ENCODE measurements at places on chromosomes 1 and 21.

- no peak for DNase-seq
Observed at GRCh38 chr1:146012703-146013558, 8.6 kb downstream of the HJV start.

- DNase-seq: no peak
Observed at GRCh38 chr1:112712191-112712590, 2.9 kb downstream of the PPM1J start.

- no peak for DNase-seq
Observed at GRCh38 chr1:20726932-20727745, 5.4 kb downstream of the SH2D5 start.

- no peak for DNase-seq
Observed at GRCh38 chr1:44032170-44032790, 1.0 kb upstream of the SLC6A9 start.

- DNase-seq: no peak
Observed at GRCh38 chr1:221182791-221183533, 303.7 kb downstream of the HLX start.

GRCh38 chr1:205811660-205812059, 1.3 kb downstream of the SLC41A1 start:
- no peak for DNase-seq

- no peak for DNase-seq
Observed at GRCh38 chr1:197351821-197352440, 83.9 kb downstream of the CRB1 start.

- DNase-seq: no peak
Observed at GRCh38 chr1:229085291-229085690, 185.6 kb upstream of the RAB4A start.

DNA sequence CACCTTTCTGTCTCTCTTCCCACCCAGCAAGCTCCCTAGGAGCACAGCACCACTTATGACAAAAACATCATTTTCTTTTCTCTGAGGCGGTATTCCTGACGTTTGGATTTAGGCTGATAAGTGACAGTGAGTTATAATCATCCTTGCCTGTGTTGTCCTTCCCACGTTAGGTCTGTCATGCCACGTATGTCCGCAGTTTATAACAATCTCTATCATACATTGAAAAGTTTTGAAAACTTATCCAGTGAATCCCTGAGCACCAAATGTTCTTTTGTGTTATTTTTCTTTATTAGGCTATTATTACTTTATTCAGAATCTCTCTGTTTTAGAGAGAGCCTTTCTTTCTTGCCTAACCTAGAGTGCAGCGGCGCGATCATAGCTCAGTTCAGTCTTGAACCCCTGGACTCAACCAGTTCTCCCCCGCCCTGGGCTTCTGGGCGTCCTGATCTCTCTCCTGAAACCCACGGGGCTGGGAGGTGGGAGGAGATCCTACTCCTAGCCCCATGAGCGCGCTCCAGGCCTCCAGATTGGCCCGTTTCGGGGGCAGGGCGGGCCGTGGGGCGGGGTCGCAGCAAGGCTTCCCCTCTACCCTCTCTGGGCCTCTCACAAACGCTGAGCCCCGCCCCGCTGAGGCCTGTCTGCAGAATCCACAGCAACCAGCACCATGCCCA, at the start of gene GSTM2:
Gene GSTM2, plus strand, starts transcription at position 606 of the 671 bp plus-strand sequence. Its CDS starts 59 bp downstream, at position 665.
- DNase-seq: peak; percentile 66

- no peak for DNase-seq
Observed at GRCh38 chr1:59214248-59215208, 82.4 kb upstream of the FGGY start.

DNA sequence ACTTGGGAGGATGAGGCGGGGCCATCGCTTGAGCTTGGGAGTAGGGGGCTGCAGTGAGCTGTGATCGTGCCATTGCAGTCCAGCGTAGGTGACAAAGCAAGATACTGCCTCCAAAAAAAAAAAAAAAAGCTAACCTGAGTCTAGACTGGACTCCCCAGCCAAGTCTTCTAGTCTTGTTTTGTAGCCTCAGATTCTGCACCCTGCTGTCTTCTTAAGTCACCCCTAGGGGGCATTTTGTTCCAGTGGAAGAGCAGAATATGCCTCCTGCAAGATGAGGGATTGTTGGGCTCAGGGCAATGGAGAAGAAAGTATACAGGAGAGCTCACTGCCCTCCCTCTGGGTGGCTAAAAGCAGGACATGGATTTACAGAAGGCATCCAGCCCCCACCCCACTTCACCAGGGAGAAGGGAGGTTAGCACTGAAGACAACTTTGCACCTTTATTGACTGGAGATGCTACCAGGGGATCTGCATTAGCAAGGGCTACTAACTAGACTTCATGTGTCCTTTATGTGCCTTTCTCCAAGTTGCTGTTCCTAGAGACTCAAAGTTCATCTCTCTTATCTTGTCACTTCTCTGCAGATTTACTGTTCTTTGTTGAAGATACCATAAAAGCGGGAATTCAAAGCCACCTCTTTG, 15.3 kb upstream of the RNF187 start:
- no peak for DNase-seq

GRCh38 chr1:198330982-198331615, 174.3 kb downstream of the NEK7 start:
- DNase-seq: no peak

DNA sequence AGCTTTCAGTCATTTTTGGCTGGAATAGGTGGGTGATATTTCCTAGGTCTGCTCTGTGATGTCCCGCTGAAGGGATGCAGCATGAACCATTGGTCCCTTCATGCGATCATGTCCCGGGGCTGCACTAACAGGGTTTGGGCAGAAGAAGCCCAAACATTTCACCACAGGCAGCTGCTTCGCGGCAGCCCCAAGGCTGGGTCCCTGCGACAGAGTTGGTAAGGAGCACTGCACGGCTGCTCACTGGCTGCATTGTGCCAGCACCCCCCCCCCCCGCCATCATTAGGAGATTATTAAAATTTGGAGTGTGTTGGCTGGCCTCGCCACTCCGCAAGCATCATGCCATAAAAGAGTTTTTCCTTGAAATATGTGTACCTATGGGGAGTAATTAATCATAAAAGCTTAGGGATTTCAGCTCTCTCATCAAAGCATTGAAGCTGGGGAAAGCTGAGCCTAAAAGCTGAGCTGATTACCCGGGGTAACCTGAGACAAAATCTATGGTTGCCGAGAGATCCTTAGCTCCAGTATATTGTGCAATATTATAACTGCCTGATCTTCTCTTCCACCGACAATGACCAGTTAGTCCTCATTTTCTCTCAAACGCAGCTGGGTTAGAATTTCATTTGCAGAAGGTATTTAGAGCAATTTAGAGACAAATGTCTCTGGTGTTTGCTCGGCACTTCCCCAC, 62.5 kb downstream of the PEX14 start:
- no peak for DNase-seq

GRCh38 chr1:114015075-114015474, 35.8 kb downstream of the OLFML3 start:
- no peak for DNase-seq

DNA sequence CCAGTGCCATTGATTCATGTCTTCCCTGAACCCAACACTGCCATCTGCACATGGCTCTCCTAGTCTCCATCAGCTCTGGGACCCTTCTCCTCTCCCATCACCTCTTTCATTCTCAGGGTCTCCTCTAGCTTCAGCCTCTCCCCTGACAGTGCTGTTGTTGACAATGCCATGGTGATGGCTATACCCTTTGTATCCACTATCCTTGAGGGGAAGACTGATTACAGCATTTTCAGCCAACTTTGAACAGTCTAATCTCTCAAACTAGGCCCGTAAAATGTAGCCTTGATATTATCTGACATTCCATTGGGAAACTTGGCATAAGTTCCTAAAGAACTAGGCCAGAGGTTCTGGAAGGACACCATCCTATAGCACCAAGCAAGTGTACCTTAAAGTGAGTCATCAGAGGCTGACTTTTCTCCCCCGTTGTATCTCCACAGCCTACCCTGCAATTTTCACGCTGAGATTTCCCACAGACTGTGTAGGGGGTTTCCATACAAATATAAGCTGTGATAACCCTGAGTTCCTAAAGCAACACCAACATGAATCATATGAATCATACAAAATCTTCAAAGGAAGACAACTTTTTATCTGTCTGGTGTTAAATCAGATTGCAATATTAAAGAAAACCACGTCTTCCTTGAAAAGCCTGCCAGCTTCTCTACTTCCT, 5.8 kb downstream of the HAO2 start:
- no peak for DNase-seq

DNA sequence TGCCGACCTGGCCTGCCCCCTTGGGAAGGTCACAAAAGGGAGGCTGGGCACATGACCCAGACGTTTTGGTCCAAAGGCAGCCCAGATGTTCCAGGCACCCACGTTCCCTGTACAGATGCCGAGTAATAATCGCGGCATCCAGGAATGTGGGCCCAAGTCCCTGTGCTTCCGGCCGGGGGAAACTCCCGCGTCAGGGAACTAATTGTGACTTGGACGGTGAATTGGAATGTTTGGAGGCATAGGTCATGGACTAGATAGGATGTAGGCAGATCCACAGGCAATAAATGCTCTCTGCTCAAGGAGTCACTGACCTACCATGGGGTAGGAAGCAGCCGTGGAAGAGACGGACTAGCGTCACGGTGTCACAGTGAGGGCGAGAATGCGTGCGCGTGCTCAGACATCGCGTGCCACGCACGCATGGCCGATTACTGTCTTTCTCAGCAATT, 178.4 kb downstream of the DUSP10 start:
- DNase-seq: no peak

- no peak for DNase-seq
Observed at GRCh38 chr1:56149761-56150160, 429.6 kb downstream of the PLPP3 start.

DNA sequence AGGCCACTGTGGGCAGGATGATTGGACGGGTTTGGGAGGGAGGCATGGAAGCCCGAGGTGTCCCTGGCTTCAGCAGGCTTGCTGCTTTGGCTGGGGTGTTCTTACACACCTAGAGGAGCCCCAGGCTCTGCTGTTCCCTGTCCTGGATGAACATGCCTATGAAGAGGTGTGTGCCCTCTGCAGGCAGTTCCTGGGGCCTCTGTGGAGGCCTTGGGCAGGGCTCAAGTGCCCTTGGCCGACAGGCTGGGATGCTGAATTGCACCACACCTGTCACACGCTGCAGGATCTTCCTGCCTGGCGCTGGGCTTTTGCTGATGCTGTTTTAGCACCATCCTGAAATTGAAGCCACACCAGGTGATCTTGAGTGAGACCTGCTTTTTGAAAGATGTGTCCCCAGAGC, 415.0 kb upstream of the VAMP3 start:
- no peak for DNase-seq

- DNase-seq: no peak
Observed at GRCh38 chr21:29077651-29078090, 4.2 kb upstream of the CCT8 start.

DNA sequence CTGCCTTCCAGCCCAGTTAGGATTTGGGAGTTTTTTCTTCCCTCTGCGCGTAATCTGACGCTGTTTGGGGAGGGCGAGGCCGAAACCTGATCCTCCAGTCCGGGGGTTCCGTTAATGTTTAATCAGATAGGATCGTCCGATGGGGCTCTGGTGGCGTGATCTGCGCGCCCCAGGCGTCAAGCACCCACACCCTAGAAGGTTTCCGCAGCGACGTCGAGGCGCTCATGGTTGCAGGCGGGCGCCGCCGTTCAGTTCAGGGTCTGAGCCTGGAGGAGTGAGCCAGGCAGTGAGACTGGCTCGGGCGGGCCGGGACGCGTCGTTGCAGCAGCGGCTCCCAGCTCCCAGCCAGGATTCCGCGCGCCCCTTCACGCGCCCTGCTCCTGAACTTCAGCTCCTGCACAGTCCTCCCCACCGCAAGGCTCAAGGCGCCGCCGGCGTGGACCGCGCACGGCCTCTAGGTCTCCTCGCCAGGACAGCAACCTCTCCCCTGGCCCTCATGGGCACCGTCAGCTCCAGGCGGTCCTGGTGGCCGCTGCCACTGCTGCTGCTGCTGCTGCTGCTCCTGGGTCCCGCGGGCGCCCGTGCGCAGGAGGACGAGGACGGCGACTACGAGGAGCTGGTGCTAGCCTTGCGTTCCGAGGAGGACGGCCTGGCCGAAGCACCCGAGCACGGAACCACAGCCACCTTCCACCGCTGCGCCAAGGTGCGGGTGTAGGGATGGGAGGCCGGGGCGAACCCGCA, at the start of gene PCSK9:
Gene PCSK9, plus strand, starts transcription at position 207 of the 741 bp plus-strand sequence. Its CDS starts 290 bp downstream, at position 497.
- no peak for DNase-seq

DNA sequence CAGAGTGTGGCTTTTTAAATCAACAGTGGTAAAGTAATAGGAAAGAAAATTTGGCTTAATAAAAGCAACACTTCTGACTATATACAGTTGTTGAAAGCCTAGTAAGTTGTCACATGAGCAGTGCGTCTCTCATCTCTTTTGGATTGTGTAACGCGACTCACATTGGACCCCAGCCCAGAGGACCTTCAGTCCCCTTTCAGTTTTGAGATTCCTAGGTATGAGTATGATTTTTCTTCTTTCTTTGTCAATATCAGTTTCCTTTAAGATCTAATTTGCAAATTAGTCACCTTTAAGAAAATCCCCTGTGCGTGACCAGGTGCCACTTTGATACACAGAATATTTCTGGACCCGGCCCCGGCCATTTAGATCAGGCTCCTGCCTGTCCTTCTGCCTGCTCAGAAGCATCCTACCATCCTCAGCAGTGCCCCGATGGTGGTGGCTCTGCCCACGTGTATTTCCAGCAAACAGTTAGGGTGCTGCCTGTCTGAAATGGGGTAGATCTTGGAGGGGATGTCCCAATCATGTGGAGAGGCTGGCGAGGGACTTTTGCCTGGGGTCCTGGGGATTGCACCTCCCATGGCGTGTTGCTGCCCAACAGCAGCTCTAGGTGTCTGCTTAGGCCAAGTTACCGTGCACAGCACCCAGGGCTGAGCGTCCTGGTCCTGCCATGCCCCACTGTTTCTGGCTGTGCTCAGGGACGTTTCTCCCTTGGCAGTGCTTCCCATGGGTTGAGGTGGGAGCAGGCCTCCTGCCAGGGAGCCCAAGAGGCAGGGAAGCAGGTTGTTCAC, 21.1 kb downstream of the SNAP47 start:
- no peak for DNase-seq

DNA sequence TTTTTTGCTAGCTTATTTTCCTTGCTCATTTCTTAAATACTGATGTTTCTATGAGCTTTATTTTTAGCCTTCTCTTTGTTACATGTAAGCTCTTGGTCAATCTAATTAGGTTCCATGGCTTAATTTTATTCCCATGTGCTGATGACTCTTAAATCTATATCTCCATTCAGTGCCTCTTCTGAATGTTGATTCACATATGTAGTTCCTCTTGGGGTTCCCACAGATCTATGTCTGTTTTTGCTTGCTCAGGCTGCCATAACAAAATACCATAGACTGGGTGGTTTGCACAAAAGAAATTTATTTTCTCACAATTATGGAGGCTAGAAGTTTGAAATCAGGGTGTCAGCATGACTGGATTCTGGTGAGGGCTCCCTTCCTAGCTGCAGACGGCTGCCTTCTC, 58.3 kb upstream of the PLA2G4A start:
- no peak for DNase-seq

- DNase-seq: no peak
Observed at GRCh38 chr1:116243333-116244054, 129.6 kb upstream of the ATP1A1 start.

DNA sequence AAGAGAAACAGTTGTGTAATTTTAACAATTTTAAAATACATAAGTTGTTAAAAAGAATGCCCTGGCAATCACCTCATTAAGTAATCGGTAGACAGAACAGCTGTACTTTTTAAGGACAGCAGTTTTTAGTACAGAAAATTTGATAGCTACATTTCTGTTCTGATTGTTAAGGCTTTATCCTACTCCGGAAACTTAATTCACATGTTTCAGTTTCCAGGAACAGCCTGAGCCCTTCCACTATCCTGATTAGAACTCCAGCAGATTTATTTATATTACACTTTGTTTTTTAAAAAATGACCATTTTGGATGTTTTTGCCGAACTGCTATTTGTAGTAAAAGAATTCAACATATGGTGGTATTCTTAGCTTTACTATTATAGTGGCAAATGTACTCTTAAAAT, 8.7 kb downstream of the PRRC2C start:
- DNase-seq: no peak

GRCh38 chr1:89433421-89433820, 69.6 kb downstream of the GBP6 start:
- no peak for DNase-seq

All from stimulated activated CD4-positive, alpha-beta T cell treated with anti-CD3 and anti-CD28 coated beads, TNF-alpha, amount 100 ng/mL, for 4 hours (primary cell).